ENCODE measurements at places on chromosomes 2 and 18.

DNA sequence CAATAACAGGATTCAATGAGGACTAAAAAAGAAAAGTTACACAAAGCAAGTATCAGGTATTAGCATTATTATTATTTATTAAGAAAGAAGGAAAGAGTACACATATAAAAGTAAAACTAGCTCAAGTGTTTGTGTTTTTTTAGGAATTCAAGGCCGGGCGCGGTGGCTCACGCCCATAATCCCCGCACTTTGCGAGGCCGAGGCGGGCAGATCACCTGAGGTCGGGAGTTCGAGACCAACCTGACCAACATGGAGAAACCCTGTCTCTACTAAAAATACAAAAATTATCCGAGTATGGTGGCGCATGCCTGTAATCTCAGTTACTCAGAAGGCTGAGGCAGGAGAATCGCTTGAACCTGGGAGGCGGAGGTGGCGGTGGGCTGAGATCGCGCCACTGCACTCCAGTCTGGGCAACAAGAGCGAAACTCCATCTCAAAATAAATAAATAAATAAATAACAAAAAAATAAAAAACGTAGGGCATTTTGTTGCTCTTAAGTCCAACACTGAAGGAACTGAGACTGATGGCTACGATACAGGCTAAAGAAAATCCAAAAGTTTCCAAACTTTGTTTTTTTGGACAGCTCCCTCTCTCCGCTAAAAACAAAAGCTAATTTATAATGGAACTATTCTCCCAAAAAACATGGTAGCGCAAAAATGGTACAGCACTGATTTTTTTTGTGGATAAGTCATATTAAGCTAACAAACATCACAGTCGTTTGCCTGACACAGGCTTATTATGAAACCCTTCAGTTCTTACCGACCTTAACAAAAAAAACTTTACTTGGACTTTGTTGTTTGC lies 1.7 kb downstream of the TRAPPC8 start:
- DNase-seq, result no peak

DNA sequence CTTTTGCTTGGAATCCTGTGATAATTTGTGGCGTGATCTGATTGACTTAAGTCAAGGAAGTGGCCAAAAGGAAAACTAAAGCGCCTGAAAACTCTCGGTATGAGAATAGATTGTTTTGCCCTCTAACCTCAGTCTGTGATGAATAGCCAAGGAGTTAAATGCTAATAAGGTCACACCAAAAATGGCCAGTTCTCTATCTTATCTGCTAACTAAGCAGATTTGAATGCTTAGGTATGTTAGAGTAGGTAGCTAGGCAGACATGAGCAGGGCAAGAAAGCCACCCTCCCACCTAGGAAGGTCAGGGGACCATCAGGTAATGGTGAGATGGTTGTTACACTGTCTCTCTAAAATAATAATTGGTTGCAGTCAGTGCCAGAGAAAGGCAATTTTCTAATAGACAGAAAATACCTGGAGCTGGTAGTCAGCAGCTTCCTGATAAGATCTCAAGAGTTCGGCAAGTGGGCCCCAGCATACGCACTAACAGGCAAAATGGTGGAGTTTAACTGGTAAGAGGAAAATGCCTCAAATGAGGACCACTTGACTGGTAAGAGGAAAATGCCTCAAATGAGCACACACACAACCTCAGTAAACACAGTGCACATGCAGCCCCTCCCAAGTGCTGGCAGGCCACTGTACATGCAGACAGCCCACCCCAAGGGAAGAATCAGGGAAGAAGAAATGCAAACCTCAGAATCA lies 468.4 kb downstream of the MBD2 start:
- no peak for DNase-seq

GRCh38 chr2:37919631-37920032 lies 5.5 kb upstream of the RMDN2 start:
- DNase-seq, result no peak

- DNase-seq, result no peak
These were observed 36.6 kb upstream of the COL3A1 start for GRCh38 chr2:188937228-188938220.

DNA sequence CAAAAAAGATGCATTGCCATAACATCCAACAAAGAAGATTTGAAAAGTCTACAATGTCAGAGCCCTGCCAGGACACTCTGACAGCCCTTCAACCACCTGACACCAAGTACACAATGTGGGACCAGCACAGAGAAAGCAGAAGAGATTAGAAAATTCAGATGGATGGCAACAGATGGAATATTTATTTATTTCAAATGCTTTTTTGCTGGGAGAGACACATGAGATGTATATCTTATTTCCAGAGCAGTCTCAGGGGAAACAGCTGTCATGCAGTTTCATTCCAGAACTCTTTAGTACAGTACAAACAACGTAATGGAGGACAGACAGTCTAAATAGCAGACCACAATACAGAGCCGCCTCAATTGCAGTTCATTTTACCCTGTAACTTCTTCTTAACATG lies 110.1 kb downstream of the MAIP1 start:
- no peak for DNase-seq

GRCh38 chr2:97963079-97963406 lies 32.7 kb downstream of the TMEM131 start:
- DNase-seq, result no peak

GRCh38 chr2:120261387-120262006 lies 8.8 kb downstream of the RALB start:
- DNase-seq, result no peak

DNA sequence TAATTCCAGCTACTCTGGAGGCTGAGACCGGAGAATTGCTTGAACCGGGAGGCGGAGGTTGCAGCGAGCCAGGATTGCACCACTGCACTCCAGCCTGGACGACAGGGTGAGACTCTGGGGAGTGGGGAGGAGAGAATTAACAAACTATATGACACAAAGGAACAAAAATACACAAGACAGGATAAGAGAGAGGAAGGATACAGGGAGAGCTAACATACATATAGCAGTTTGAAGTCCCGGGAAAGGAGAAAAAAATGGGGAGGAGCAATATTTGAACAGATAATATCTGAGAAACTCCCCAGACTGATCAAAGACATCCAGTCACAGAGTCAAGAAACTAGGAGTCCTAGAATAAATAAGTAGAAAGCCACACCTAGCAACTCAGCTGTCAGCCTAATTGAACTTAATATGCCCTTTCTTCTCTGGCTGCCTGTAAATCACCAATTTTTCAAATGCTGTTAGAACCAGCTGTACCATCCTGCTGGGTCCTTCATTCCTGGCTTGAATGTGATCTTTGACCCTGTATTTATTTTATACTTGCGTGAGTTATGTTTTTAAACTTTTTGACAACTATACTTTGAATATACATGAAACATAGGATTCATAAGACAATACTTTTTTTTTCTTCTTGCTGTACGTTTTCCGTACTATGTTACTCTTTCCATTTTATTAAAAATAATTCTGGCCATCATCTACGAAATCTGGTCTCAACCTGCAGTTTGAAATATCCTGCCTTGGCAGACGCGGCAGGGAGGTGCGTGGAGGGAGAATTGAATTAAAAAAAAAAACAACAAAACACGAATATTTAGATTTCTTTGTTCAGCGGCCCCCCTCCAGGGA lies 876 bp upstream of the CYP27A1 start:
- DNase-seq, result no peak

- no peak for DNase-seq
These were observed 153.7 kb upstream of the VRK2 start for GRCh38 chr2:57892920-57893319.

DNA sequence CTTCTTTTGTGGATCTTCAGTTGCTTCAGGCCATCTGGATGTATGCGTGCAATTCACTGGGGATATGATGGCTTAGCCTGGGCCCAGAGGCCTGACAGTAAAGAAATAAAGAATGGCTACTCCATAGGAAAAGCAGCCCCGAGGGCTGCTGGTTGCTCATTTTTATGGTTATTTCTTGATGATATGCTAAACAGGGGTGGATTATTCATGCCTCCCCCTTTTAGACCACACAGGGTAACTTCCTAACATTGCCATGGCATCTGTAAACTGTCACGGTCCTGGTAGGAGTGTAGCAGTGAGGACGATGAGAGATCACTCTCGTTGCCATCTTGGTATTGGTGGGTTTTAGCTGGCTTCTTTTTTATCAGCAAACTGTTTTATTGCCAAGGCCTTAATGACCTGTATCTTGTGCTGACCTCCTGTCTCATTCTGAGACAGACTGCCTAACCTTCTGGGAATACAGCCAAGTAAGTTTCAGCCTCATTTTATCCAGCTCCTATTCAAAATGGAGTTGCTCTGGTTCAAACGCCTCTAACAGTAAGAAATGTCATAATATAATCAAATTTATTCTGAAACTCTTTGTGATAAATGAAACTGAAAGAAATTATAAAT lies 60.5 kb downstream of the DSEL start:
- DNase-seq, result no peak

- no peak for DNase-seq
These were observed 68.6 kb upstream of the ACKR3 start for GRCh38 chr2:236501026-236501425.

GRCh38 chr2:74558284-74559230 lies 4.0 kb downstream of the DOK1 start:
- no peak for DNase-seq

DNA sequence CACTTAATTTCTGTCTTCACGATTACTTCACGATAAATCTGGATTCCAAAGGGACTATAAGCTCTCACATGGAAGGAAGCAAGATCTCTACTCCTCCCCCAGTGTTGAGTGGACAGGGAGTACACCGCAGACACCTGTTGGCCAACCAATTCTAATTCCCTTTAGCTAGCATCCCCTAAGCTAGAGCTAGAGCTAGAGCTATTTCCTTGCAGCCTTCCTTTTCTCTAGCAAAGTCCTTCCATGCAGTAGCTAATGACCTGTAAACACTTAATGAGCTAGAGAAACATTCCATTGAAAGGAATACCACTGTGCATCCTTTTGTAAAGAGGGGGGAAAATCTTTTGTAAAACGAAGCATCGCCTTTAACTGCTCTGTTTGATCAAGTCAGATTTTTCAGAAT lies 56.5 kb downstream of the BCL11A start:
- DNase-seq, result no peak

- no peak for DNase-seq
These were observed 7.5 kb downstream of the SGPP2 start for GRCh38 chr2:222431869-222432268.

- no peak for DNase-seq
These were observed 34.5 kb upstream of the RAB31 start for GRCh38 chr18:9673296-9674251.

GRCh38 chr2:227460070-227460485 lies 11.9 kb upstream of the AGFG1 start:
- DNase-seq, result no peak

GRCh38 chr2:235669269-235669831 lies 175.5 kb downstream of the AGAP1 start:
- peak; percentile 36 for DNase-seq

DNA sequence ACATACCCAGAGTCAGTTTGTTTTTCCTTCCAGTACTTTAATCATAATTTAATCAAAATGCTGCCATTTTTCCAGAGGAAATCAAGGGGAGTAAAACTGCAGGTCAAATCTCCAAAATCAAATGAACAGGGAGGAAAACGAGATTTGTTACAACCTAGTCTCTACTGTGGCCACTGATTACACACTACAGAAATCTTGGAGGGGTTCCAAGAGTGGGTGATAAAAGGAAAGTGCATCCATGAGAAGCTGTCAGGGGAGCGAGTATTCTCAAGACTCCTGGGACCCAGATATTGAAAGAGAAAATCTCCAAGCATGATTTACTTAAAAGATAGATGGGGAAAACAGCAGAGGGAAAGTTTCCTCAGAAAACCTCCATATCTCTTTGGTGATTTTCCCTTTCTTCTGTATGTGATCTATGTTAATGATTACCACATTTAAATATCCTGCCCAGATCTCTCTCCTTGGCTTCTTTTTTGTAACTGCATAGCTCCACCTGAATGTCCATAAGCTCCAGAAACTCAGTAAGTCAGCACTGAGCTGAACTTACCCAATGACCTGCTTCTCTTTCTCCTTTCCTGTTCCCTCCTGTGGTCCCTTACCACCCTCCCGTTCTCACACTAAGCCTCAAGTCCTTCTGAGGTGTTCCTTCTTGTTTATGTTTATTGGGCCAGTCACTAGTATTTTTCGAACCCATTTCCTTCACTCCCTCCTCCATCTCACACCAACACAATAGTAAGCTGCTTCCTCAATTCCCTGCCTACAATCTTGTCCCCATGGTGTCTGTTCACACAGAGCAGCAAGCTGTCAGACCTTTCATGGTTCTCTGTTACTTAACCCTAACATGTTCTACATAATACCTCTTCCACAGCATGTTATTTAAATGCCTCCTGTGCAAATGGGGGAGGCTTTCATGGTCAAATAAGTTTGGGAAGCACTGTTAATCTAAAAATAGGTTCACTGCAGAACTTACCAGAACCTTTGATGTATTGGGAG lies 73.9 kb upstream of the TWSG1 start:
- DNase-seq, result no peak

- DNase-seq, result no peak
These were observed 136.8 kb downstream of the TPO start for GRCh38 chr2:1550076-1550475.

DNA sequence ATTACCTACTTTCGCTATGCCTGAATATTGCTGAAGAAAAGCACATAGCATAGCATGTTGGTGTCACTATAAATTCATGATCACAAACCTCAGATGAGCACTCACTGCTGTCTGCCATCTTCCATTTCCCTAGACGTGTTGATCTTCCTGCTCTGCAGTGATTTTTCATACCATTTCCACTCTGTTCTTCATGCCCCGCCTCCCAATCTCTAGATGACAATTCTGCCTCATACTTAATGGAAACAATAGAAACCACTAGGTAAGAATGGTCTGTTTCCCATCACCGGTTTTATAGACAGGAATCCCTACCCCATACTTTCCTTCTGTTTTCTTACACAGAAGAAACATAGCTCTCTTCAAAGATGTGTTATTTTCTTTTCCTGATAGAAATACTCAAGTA lies 63.8 kb downstream of the PIK3C3 start:
- DNase-seq, result no peak

DNA sequence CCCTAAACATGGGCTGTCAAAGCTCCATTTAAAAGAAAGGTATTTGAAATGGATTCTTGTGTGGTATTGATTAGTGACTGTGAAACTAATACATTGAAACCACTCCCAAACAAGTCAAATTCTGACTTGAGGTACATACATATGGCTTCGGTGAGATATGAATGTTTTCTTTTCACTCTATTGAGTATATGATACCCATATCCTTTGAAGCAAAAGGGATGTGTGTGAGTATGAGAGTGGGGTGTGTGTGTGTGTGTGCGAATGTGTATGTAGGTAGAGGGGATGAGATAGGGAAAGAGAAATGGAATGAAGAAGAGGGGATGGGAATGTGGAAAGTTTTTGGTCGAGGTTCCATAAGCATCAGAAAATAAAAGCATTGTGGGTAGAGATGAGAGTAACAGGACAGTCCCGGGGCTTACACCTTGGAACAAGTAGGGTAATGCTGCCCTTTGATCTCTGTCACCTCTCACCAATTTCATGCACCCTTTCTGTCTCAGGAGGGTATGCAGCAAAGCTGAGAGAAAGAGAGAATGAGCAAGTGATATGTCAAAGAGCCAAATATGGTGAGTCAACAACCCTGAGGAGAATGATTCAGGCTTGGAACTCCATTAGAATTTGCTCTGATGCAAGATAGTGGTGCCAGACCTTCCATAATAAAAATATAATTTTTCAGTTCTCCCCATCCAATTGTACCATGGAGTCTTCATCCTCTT lies 64.0 kb upstream of the ZEB2 start:
- peak; percentile 61 for DNase-seq

Data from amniotic stem cell (primary cell).